HS-27A (cell line): ENCODE measurements at places on chromosomes 5 and 9.

- no peak for DNase-seq
Observed at GRCh38 chr5:7209658-7210057, 186.3 kb upstream of the ADCY2 start.

DNA sequence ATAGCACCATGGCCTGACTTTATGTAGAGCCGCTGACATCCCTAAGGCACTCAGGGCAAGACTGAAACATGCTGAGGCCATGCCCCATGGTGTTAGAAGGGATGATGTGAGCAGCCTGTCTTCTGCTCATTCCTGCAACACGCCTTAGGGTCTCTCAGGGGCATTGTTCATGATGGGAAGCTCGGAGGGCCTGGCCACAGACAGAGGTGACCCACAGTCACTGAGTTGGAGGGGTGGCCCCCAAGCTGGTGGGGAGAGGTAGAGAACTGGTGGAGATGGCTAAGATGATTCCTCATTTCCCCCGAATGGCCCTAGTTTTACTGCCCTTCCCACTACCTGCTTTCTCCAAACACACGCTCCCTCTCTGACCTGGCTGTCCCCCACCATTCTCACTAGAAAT is 135.2 kb downstream of the BARX1 start:
- DNase-seq = no peak

- no peak for DNase-seq
Observed at GRCh38 chr5:139711067-139711905, 63.1 kb downstream of the CXXC5 start.

DNA sequence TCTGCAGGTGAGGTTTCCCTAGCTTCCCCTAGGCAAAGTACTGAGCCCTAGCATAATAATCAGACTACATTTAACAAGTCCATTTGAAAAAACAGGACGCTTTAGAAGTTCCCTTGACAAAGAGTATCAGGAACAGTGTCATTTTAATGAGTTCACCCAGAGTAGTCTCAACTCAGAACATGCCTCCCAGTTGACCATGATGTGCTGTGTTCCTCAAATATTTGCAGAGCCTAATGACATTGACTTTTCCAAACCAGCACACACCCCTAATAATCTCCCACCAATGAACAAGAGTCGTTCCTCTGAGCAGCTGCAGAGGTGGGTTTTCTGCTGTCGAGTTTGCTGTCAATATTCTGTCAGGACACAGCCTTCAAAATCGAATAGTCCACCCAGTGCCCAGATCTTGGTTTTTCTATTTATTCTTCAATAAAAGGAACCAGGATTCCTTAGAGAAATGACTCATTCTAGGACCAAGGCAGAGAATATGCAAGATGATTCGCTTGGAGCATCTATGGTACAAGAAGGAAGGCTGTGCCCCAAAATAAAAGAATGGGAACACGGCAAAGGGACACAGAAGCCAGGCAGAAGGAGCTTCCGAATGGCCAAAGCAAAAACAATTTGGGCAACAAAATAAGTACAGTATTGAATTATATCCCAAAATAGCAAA is 57.6 kb downstream of the OTULIN start:
- DNase-seq = no peak

DNA sequence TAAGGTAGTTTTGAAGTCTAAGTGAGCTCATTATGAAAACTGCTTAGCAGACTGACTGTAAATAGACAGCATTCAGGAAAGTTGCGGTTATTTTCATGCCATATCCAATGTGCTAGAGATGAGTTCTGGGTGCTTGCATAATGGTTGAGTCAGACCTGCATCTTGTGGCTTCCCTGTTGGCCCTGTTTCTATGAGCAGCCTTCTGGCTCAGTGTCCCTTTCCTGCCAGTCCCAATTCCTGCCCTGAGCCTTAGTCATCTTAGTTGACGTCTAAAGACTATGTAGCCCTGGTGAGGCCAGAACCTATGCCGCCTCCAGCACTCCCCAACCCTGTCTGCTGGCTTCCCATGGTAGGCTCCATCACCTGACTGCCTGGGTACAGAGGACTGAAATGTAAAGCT is 76.3 kb upstream of the TNFSF8 start:
- DNase-seq = no peak

DNA sequence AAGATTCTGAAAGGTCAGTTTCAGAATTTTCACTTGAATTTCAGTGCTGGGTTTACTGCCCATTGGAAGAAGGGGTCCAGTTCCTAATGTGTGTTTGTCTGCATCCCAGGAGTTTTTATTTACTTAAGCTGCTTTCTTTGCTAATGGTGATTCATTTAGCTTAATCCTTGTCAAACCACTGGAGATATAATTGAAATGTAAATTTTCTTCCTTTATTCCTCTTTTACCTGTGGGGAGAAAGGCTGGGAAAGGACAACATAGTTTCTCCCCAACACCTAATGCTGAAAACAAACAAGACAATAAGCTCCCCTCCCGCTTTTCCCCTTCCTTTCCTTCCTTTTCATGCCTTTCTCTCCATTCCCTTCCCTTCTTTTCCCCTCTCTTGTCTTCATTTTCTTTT is 185.8 kb downstream of the KCTD16 start:
- DNase-seq = no peak

- no peak for DNase-seq
Observed at GRCh38 chr5:54717870-54718269, 200.3 kb downstream of the SNX18 start.

GRCh38 chr5:157481265-157481664 is 21.3 kb downstream of the NIPAL4 start:
- DNase-seq = no peak

GRCh38 chr5:9653811-9654210 is 23.7 kb upstream of the TAS2R1 start:
- DNase-seq = peak; percentile 51

- DNase-seq = no peak
Observed at GRCh38 chr5:31934156-31934555, 240.0 kb downstream of the GOLPH3 start.

DNA sequence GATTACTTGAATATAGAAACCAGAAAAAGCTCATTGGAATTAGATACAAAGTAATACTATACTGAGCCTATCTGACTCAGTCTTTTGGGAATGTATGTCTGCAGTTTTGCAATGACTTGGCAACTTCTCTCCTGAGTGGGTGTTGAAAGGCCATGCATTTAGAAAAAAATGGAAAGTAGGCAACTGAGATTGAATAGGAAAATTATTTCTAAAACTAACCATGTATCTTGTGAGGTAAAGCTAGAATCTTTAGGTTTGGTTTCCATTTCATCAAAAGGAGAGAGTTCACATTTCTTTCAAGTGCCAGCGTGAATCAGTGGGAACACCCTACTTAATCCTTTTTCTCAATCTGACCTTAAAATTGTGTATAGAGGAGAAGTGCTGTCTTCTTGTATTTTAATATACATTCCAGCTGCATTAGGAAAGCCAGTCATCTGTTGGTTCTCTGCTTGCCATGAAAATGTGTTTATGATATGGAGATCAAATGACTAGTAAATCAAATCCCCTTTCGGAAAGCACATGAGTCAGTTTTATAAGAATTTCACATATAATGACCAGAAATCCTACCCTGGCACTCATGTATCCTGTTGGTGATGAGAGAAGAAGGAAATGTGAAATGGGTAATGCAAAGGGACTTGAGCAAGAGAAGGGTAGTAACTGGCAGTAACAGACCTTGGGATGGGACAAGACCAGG is 30.4 kb downstream of the NFX1 start:
- peak; percentile 94 for DNase-seq

DNA sequence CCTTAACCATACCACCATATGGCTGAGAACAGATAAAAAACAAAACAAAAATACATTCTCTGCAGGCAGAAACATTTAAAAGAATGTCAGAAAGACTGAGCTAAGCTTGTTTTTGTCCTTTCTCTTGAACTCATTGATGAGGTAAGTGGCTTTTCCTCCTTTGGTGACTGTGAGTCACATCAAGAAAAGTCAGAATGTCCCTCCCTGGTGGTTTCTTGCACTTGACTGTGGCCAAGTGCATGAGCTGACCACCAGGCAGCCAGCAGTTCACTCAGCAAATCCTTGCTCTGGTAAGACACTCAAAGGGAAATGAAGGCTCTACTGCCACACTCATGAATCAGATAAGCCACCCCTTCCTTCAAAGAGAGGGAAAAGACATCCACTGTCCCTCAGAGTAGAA is 970.9 kb downstream of the TAF11L14 start:
- DNase-seq = no peak

- DNase-seq = no peak
Observed at GRCh38 chr5:15168358-15168757, 296.8 kb upstream of the ANKH start.

DNA sequence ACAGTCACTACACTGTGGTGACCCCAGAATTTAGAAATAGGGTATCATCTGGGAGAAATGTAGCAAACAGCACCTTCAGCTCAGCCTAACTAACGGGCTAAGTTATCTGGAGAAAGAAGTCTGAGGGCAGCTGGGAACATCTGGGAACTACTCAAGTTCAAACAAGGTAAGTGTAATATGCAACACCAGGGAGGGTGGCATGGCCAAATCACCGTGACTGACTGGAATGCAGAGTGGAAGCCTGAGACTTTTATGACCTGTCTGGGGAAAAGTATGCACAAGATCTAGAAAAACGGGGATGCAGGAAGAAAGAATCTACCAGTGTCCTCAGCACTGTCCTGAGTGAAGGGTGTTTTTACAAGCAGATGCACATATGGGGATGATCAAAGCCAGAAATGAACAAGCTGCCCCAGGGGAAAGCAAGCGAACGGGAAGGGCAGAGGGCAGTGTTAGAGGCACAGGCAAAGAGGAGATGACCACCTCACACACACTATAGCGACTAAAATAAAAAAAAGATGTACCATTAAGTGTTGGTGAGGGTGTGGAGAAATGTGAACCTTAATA is 59.9 kb downstream of the SERINC5 start:
- DNase-seq = no peak

GRCh38 chr5:6838736-6839135 is 125.5 kb downstream of the TENT4A start:
- no peak for DNase-seq

- DNase-seq = no peak
Observed at GRCh38 chr9:1231998-1232919, 182.1 kb downstream of the DMRT2 start.

GRCh38 chr5:103901885-103902284 is 339.3 kb upstream of the NUDT12 start:
- DNase-seq = no peak

- DNase-seq = peak; percentile 27
Observed at GRCh38 chr9:115883467-115884329, 269.9 kb upstream of the PAPPA start.

DNA sequence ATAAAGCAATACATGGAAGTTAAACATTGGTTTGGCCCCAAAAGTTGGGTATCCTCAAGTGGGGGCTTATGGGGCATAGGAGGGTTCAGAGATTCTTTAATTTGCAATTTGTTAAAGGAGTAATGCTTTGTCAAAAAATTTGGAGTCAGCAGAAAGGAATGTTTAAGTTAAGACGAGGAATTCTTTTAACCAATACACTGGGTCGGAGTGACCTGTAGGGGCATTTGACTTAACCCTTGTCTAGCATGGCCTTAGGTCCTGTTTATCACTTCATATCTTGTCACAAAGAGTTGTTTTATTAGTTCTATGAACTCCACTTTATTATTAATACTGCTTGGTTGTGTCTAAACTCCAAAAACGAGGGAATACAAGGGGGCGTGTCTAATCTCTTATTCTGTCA is 656.1 kb upstream of the RORB start:
- no peak for DNase-seq

DNA sequence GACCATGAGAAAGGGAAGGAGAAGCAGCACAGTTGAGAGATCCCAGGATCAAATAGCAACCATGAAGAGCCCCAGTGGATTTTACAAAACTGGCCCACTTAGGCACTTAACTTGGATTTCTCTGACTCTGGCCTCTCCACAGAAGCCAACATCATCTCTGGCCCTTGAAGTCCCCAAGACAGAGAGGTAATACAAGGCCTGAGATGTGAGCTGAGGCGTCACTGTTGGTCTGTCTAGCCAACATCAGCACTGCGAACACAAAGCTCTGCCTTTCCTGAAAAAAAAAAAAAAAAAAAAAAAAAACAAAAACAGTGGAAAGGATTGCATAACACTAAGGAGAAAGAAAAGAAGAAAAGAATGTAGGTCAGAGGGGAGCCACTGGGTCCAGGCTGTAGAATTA is 378.3 kb downstream of the BRINP1 start:
- no peak for DNase-seq

- no peak for DNase-seq
Observed at GRCh38 chr5:15783734-15784133, 283.8 kb downstream of the FBXL7 start.

DNA sequence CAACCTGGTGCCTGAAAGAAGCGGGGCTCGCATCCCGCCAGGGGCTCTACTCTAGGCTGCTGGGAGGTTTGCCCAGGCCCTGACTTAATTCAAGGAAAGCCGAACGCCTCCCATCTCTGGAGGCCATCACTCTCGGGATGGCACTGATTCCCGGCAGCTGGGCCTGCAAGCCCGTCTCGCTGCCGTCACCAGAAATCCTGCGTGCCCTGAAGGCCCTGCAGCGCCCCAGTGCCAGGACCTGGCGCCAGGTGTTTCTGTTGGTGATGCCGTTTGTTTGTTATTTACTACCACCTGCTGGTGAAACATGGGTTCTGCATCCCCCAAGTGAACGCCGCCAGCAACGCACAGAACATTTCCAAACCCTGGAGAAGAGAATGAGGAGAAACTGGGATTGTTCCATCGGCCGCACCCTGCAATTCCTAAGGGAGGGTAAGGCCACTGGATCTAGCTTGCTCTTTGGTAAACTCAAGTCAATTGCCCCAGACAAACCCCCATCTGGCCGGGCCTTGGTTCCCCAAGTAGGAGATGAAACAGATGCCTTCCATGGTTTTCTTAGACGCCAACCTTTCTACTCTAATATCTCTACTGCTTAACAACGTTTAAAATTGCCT is 77.9 kb downstream of the AK8 start:
- DNase-seq = no peak

- no peak for DNase-seq
Observed at GRCh38 chr9:82880336-82881050, 182.4 kb downstream of the RASEF start.

- DNase-seq = no peak
Observed at GRCh38 chr5:150295172-150295634, 5.6 kb upstream of the CAMK2A start.

DNA sequence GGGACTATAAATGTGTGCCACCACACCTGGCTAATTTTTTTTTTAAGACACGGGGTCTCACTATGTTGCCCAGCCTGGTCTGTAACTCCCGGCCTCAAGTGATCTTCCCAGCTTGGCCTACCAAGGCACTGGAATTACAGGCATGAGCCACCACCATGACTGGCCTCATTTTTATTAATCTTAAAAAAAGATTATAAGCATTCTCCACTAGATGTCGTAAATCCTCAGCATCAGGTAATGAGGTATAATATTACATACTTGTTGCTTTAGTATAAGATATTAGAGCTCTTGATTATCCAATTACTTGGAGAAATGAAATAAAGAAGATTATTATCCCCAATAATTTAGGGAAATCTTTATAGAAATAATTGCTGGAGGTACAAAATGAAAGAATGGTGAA is 78.2 kb upstream of the HTR1A start:
- no peak for DNase-seq
